ENCODE measurements at places on chromosomes 13 and 19.
A peak's percentile ranks its signal among the peaks of the same experiment; 100 is the strongest.

- no peak for DNase-seq
Observed at GRCh38 chr19:37933937-37934358, 26.9 kb downstream of the SIPA1L3 start.

GRCh38 chr13:43240278-43240677 lies 216.9 kb downstream of the DNAJC15 start:
- no peak for DNase-seq

DNA sequence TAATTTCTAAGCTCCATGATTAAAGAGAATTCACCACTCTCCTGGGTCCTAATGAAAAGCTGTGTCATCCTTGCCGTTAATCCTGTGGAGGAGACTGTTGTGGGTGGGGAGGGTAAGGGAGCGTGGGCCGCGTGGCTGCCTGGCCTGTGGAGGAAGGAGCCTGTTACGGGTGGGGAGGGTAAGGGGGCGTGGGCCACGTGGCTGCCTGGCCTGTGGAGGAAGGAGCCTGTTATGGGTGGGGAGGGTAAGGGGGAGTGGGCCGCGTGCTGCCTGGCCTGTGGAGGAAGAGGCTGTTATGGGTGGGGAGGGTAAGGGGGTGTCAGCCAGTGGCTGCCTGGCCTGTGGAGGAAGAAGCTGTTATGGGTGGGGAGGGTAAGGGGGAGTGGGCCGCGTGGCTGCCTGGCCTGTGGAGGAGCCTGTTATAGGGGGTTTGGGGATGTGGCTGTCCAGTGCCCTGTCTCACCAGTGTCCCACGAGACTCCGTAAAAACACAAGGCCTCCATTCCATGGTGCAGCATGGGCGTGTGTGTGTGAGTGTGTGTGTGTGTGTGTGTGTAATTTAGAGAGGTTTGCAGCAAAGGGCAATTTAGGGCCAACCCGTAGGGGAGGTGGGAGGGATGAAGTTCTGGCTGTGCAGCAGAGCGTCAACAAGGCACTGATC lies 15.6 kb upstream of the DCUN1D2 start:
- no peak for DNase-seq

DNA sequence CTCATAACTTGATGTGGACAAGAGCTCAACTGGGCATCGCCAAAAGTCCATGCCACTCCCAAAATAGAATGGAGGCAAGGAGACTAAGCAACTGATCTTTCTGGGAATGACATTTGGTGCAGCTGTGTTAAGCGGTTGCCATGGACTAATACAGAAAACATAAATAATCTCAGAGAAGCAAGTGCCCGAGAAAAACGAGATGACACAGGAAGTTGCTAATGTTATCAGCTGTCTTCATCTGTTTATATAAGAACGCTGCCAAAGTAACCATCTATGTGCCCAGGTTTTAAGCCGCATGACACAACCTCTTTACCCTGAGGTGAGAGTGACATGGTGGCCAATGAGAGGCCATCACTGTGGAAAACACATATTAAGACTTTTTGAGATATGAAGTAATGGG lies 54.9 kb upstream of the SACS start:
- DNase-seq, result no peak

GRCh38 chr19:41339936-41340335 lies 13.8 kb downstream of the TGFB1 start:
- no peak for DNase-seq

DNA sequence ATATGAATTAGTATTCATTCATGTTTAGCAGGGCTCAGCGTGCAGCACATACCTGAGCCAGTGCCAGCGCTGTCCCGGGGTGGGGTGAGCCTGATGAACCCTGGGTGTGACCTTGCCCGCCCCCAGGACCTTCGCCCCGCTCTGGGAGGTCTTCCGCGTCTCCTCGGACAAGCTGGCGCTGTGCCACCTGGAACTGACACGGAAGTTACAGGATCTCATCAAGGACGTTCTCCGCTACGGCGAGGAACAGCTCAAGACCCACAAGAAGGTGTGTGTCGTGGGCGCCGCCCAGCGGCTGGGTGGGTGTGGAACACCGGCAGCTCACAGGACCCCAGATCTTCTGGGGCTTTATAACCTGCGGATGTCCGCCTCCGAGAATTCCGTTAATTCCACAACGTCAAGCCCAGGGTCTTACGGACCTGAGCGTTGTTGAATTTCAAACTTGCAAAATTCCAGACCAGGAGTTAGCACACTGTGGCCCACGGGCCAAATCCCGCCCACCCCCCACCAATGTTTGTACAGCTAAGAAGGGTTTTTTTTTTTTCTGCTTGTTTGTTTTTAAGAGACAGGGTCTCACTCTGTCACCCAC lies 15.4 kb downstream of the FCHO1 start:
- DNase-seq, result no peak

GRCh38 chr13:18936104-18936503 lies 245.5 kb downstream of the TUBA3C start:
- no peak for DNase-seq

- DNase-seq, result no peak
Observed at GRCh38 chr13:33334831-33335230, 49.3 kb upstream of the STARD13 start.

GRCh38 chr13:32468502-32469142 lies 40.7 kb upstream of the N4BP2L1 start:
- no peak for DNase-seq

DNA sequence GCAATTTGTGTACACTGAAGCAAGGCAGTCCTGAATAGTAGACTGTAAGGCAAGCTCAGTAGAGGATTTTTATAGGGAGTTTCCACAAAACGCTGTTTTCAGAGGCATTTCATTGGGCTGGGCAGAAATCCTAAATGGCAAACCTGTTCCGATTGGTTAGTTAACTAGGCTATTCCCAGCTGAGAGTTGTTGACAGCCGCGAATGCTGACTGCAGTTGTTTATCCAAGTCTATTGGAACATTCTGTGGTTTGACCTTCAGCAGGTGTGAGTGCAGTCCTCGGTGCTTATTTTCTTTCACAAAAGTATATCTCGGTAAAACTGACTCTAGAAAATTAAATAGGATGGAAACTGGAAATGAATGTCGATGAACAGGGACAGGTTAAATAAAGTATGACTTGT lies 45.4 kb downstream of the TPT1 start:
- DNase-seq, result no peak

- DNase-seq, result no peak
Observed at GRCh38 chr13:88802886-88803285, 1131.7 kb downstream of the SLITRK5 start.

GRCh38 chr13:68551701-68552522 lies 1321.8 kb upstream of the PCDH9 start:
- no peak for DNase-seq

DNA sequence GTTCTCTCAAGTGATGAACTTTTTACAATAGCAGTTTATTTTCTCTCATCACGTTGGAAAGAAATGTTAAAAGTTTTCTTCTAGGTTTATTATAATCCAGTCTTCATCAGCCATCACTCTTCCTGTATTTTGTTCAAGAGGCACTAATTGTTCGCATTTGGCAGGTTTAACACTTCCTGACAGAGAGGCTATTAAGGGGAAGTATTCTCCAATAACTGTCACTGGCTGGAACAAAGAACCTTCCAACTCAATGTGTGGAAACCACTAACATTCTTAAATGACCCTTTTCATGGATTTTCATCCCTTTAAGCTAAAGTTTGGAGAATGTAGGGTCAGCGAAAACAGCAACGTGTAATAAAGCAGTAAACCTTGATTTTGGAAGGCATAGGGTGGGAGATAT lies 145.1 kb downstream of the PCCA start:
- no peak for DNase-seq

DNA sequence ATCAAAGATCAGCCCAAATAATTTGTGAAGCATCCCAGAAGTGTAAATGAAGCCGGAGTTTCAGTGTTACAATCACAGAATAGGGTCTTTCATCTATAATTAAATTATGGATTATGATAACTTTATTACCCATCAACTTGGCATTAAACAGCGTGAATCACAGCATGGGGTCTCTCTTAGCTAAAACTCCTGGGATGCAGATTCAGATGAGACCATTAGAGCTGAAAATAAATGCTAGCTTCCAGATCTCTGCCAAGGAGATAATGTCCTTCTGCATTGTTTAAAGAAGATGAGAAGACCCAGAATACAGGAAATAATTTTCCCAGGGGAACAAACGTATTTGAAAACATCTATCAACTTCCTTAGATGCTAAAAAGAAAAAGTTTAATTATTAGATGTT lies 546.0 kb upstream of the PCDH9 start:
- no peak for DNase-seq

- DNase-seq, result peak; percentile 83
Observed at GRCh38 chr19:29831041-29831548, 19.3 kb downstream of the CCNE1 start.

- DNase-seq, result no peak
Observed at GRCh38 chr19:39187552-39187943, 9.2 kb upstream of the NCCRP1 start.

DNA sequence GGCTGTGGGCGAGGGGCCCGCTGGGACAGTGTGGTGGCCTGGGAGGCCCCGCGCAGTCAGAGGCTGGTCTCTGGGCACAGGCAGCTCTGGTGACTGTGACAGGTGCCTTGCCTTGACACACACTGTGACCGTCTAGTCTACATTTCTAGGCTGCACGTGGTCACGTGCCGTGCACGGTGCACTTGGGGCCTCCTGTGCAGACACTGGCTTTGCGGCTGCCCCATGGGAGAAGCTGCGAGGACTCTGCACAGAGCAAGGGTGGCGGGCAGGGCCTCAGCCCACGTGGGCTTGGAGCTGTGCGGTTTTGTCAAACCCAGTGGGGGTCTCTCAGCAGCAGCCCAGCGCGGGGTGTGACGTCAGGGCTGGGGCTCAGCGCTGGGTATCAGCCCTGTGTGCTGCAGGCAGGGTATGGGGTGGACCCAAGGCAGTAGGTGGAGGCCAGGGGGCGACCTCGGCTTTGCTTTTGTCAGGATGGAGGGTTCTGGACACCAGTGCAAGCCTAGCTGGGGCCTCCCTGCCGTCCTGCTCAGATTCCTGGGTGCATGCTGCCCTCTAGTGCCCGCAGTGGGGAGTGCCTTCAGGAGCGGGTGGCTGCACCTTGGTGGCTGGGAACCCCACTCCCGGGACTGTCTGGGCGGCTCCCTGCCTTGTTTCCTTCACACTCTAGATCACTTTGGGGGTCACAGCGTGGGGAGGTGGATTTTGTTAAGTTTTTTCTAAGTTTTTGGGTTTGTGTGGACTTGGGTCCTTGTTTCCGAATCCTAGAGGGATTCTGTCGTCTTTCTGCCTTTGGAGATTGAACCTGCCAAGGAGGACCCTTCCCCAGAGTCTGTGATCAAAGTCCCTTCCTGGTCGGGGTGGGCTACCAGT lies 62.6 kb downstream of the KDM4B start:
- peak; percentile 92 for DNase-seq

- peak; percentile 81 for DNase-seq
Observed at GRCh38 chr19:16326401-16327168, 2.0 kb downstream of the KLF2 start.

DNA sequence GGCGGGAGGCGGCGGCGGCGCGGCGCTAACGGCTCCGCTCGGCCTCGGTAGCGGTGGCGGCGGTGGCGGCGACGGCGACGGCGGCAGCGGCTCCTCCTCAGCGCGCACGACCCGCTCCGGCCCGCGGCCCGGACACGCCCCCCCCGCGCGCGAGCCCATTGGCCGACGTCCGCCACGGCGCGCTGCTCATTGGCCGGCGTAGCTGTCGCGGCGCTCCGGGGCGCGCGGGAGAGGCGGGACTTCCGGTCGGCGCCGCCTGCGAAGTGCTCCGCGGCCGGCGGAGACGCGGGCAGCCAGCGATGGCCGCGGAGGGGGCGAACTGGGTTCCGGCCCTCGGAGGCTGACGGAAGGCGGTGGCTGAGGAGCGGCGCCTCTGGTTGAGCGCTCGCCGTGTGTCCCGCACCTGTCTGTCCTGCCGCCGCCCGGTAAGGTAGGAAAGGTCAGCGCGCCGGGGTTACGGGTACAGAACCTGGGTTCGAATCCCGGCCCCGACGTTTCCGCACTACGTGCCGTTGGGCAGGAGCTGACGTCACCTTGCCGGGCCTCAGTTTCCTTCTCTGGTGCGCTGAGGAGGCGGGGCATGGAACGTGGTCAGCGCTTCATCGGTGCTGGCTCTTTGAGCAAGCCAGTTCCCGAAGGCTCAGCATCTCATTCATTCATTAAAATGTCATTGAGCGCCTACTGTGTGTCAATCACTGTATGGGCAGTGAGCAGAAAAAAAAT lies at the start of gene ELAVL1:
Gene ELAVL1 (minus strand): TSS at position 108 of the 723 bp plus-strand sequence. CDS start 13,826 bp downstream, outside the sequence.
- peak; percentile 97 for DNase-seq

- DNase-seq, result no peak
Observed at GRCh38 chr13:106078191-106078590, 457.3 kb downstream of the EFNB2 start.

DNA sequence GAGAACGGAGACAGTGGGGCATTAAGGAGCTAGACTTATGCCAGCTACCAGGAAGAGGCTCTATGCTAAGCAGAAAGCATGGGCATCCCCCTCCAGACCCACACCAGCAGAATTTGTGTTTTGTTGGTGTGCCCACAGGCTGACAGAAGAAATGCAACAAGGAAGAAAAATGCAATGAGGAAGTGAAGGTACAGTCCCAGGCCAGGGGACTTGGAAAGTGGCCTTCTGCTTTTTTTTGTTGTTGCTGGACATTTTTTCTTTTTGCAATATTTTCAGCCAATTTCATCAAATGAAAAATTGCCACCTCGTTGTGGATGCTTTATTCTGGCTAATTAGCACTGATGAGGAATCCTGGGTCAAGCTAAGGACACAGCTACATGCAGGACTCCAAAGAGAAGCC lies 167.7 kb downstream of the TSHZ3 start:
- no peak for DNase-seq

GRCh38 chr13:72953391-72953965 lies 105.3 kb upstream of the KLF5 start:
- no peak for DNase-seq

DNA sequence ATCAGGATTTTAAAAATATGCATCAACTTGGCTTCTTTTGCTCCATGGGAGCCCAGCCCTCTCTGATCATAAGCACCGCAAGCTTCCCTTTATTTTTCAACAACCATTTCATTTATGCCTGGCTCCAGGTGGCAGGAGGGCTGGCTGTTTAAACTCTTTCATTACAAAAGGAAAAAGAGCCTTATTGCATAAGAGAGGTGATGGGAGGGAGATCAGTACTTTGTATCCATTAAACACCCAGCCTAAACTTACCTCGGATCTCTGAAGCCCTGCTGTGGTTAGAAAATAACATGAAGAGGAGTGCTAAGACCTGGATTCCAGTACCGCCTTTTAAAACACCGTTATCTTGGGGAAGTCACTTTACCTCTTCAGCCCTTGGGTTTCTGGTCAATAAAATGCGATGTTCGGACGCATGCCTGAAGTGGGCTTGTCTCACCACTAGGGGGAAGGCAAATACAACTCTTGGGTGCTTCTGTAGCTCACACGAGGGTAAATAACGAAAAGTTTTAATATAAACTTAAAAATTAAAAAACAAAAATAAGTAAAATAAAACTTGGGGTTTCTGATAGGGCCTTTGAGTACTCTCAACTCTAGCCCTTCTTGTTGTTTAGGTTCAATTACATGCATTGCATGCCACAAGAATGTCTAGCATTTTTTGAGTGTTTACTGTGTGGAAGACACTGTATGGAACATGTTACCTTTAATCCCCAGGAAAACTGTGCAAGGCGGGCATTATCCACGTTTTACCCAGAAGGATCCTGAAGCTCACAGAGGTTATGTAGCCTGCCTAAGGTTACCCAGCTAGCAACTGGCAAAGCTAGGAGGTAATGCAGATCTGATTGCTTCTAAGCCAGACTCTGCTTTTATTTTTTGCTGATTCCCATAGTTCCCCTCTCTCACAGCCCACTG lies 240.3 kb downstream of the LMO7 start:
- peak; percentile 79 for DNase-seq
